Smooth muscle cell of the coronary artery (primary cell): ENCODE measurements at places on chromosomes 4 and X. TPM values are rescaled to one million over a fixed set of nuclear protein-coding genes. Genes with fewer than 3 reads are reported as not detected.

Gene AGTR2
- total RNA-seq = not detected in 2 replicates

Gene PALLD
- 28.0 and 124 TPM in 2 replicates for total RNA-seq

Gene FAM236A
- not detected in 2 replicates for total RNA-seq

Gene TLL1
- total RNA-seq = 0.08 and 0.12 TPM in 2 replicates

Gene PTTG2
- not detected in 2 replicates for total RNA-seq

Gene ZNF595
- 6.5 and 10.2 TPM in 2 replicates for total RNA-seq

Gene SPANXB1
- total RNA-seq = not detected in 2 replicates

Gene NAA11
- total RNA-seq = not detected in 2 replicates

Gene CLDN22
- total RNA-seq = 0.23 TPM in 1 of 2 replicates, not detected in the other

Gene NR3C2
- 0.75 and 1.5 TPM in 2 replicates for total RNA-seq

Gene MAGEA12
- 0.08 TPM in 1 of 2 replicates, not detected in the other for total RNA-seq

Gene FRMD7
- total RNA-seq = under 0.01 TPM in 1 of 2 replicates, not detected in the other

Gene HMGN5
- 0.53 TPM in 1 of 2 replicates, not detected in the other for total RNA-seq

Gene GYPE
- total RNA-seq = 0.59 and 1.3 TPM in 2 replicates

Gene SLC16A2
- 4.6 and 4.9 TPM in 2 replicates for total RNA-seq

Gene CT47A7
- not detected in 2 replicates for total RNA-seq

Gene GNPDA2
- 20.0 and 21.1 TPM in 2 replicates for total RNA-seq

Gene PAGE5
- total RNA-seq = not detected in 2 replicates

Gene SMIM31
- total RNA-seq = not detected in 2 replicates

Gene TEX11
- total RNA-seq = not detected in 2 replicates
